ENCODE measurements at places on chromosomes 5 and 9. TPM values are rescaled to one million over a fixed set of nuclear protein-coding genes. Genes with fewer than 3 reads are reported as not detected.

Gene SLC6A19
- total RNA-seq: not detected

Gene PLAC8L1
- total RNA-seq: not detected

Gene TMEM38B
- 17.7 TPM for total RNA-seq

Gene AP3S1
- 237 TPM for total RNA-seq

Gene PCSK5
- total RNA-seq: 3.6 TPM

- peak; percentile 67 for DNase-seq
Measured at GRCh38 chr5:9782826-9783560, 152.8 kb upstream of the TAS2R1 start.

- DNase-seq: peak; percentile 5
Measured at GRCh38 chr9:119375892-119376291, 6.7 kb upstream of the BRINP1 start.

- no peak for DNase-seq
Measured at GRCh38 chr5:138538943-138539627, 4.0 kb downstream of the ETF1 start.

DNA sequence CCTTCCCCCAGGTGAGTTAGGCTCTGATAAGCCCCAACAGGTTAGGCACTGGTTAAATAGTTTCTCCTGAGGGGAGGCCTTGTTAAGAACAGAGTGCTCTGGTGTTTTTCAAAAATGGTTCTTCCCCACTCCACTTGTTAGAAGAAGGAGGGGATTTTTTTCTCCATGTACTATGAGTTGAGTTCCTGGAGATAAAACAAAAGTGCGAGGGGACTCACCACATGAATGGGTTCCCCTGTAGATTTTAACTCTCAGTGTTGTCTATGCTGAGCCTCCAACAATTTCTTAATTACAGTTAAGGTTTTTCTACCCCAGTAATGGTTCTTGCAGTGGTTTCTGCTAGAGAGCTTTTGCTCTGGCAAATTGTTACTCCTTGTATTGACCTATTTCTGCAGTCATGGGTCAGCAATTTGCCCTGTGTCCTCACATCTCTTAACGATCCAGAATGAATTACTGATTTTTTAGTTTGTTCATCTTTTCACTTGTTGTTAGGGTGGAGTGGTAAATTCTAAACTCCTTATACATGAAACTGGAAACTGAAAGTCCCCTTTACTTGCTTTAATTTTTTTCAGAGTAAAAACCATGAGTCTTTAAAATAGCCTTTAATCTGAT, 44.4 kb downstream of the SCAMP1 start:
- no peak for DNase-seq

DNA sequence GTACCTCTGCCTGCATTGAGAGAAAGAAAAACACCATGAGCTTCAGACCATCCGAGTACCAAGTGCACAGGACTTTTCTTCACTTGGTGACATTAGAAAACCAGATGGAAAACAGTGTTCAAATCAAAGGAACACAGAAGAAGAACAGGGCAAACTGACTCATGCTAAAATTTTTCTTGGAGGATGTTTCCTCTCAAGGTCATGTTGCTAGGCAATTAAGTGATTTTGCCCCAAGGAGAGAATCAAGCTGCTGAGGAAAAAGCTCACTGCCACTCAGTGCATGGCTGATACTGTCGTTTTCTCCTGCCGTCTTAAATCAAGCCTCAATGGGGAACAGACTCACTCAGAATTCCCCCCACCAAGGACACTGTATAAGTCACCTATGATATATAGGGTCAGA, 57.9 kb upstream of the SIMC1 start:
- peak; percentile 22 for DNase-seq
